ENCODE measurements at places on chromosomes 5 and 9. TPM values are rescaled to one million over a fixed set of nuclear protein-coding genes. Genes with fewer than 3 reads are reported as not detected.

DNA sequence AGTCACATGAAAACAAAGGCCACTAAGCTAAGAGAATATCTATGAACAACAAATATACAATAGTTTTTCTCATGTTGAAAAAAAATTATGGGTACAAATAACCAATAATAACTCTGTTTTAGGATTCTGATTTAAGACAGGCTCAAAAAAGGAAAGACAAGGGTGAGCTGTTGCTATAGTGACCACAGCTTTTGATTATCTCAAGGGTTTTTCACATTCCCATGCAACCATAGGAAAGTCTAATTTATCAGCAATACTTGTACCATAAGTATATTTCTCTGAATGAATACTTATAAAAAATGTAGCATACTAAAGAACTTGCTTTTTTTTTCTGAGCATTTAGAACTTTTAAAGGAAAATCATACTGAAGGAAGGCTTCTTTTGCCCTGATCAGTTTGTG lies 68.0 kb downstream of the MRPS27 start:
- no peak overlapping the region for H3K4me3 ChIP-seq
- H3K36me3 ChIP-seq = no peaks in the 10 kb centered on the region
- H3K27ac ChIP-seq = peak overlapping the region; percentile 43
- no peaks in the 10 kb centered on the region for H3K27me3 ChIP-seq
- DNase-seq = no peak
- no peaks in the 10 kb centered on the region for H3K4me1 ChIP-seq

GRCh38 chr9:123353041-123353440 lies 3.0 kb upstream of the CRB2 start:
- H3K27ac ChIP-seq = no peak overlapping the region
- H3K27me3 ChIP-seq = no peaks in the 10 kb centered on the region
- no peak for DNase-seq
- H3K4me3 ChIP-seq = no peak overlapping the region
- H3K4me1 ChIP-seq = peaks cover 16% of the 10 kb centered on the region
- no peaks in the 10 kb centered on the region for H3K36me3 ChIP-seq

- H3K27ac ChIP-seq = no peak overlapping the region
- DNase-seq = no peak
- no peak overlapping the region for H3K4me3 ChIP-seq
- no peaks in the 10 kb centered on the region for H3K27me3 ChIP-seq
- H3K4me1 ChIP-seq = peaks cover 8% of the 10 kb centered on the region
These were observed 11.1 kb upstream of the TCF7 start for GRCh38 chr5:134103397-134103796.

GRCh38 chr5:33984671-33985124 lies at the start of gene SLC45A2:
TSS of gene SLC45A2 (minus strand) at chr5:33984693. CDS start at chr5:33984583, 110 bp downstream.
- DNase-seq = no peak
- peaks cover 15% of the 10 kb centered on the region for H3K36me3 ChIP-seq
- H3K4me1 ChIP-seq = no peaks in the 10 kb centered on the region
- H3K4me3 ChIP-seq = no peak within 1 kb of the TSS
- H3K27ac ChIP-seq = no peak within 1 kb of the TSS
- no peaks in the 10 kb centered on the region for H3K27me3 ChIP-seq

GRCh38 chr9:94908011-94908563 lies 181.6 kb downstream of the AOPEP start:
- no peaks in the 10 kb centered on the region for H3K4me1 ChIP-seq
- no peaks in the 10 kb centered on the region for H3K36me3 ChIP-seq
- no peak for DNase-seq
- no peak overlapping the region for H3K4me3 ChIP-seq

GRCh38 chr5:9838916-9839315 lies 208.8 kb upstream of the TAS2R1 start:
- no peak overlapping the region for H3K4me3 ChIP-seq
- H3K36me3 ChIP-seq = no peaks in the 10 kb centered on the region
- H3K4me1 ChIP-seq = no peaks in the 10 kb centered on the region
- H3K27ac ChIP-seq = no peak overlapping the region
- H3K27me3 ChIP-seq = no peaks in the 10 kb centered on the region
- DNase-seq = no peak

- no peak for DNase-seq
- H3K36me3 ChIP-seq = no peaks in the 10 kb centered on the region
- H3K27me3 ChIP-seq = no peaks in the 10 kb centered on the region
- no peak overlapping the region for H3K4me3 ChIP-seq
These were observed 521.9 kb downstream of the TLE4 start for GRCh38 chr9:80093695-80094094.

- DNase-seq = peak; percentile 73
- no peaks in the 10 kb centered on the region for H3K4me1 ChIP-seq
- peak within 1 kb of the TSS; percentile 23 for H3K4me3 ChIP-seq
- no peaks in the 10 kb centered on the region for H3K27me3 ChIP-seq
- H3K36me3 ChIP-seq = no peaks in the 10 kb centered on the region
- H3K27ac ChIP-seq = peak within 1 kb of the TSS; percentile 33
These were observed at the start of gene CTSV for GRCh38 chr9:97038611-97039513. TSS of gene CTSV (minus strand) at chr9:97039142. CDS start at chr9:97038043, 1,099 bp downstream.

DNA sequence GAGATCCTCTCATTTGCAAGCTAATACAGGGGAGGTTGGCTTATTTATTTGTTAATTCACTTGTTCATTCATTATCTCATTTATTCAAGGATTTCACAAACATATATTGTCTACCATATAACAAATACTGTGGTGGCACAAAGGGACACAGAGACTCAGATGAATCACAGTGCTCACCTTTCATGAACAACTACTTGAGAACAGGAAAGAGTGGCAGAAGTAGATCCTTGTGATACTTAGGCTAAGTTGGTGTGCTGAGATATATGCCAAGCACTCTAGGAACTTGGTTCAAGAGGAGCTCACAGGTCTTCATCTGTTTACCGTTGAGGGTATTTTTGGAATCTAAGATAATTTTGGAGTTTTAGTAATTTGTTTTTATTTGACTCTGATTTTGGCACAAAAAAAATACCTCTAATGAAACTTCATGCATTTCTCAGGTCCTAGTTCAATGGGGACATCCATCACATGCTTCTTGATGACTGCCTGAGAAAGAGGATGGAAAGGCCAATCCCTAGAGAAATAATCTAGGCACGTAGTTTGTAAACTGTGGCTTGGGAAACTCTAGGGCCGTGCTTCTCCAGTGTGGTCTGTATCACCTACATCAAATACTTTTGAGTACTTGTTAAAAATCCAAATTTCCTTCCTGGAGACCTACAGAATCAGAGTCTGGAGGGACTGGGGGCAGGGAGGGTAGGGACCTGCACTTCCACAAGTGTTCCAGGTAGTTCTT lies 113.3 kb downstream of the OSTF1 start:
- no peak overlapping the region for H3K4me3 ChIP-seq
- H3K36me3 ChIP-seq = no peaks in the 10 kb centered on the region
- DNase-seq = no peak
- no peaks in the 10 kb centered on the region for H3K27me3 ChIP-seq
- no peak overlapping the region for H3K27ac ChIP-seq

- no peak for DNase-seq
- no peak overlapping the region for H3K4me3 ChIP-seq
- no peak overlapping the region for H3K27ac ChIP-seq
- H3K36me3 ChIP-seq = no peaks in the 10 kb centered on the region
- H3K27me3 ChIP-seq = no peaks in the 10 kb centered on the region
These were observed 17.6 kb downstream of the ECM2 start for GRCh38 chr9:92518199-92518598.

- no peaks in the 10 kb centered on the region for H3K27me3 ChIP-seq
- DNase-seq = no peak
- H3K4me3 ChIP-seq = no peak overlapping the region
- H3K36me3 ChIP-seq = no peaks in the 10 kb centered on the region
- H3K4me1 ChIP-seq = no peaks in the 10 kb centered on the region
These were observed 6.6 kb upstream of the ERMP1 start for GRCh38 chr9:5839572-5839902.

Gene PLAC8L1
- not detected for total RNA-seq

Gene NUDT12
- total RNA-seq = 6.2 TPM

Gene HK3
- 4.4 TPM for total RNA-seq

Gene TTLL11
- total RNA-seq = 7.8 TPM

Gene BHMT2
- total RNA-seq = 8.1 TPM

Gene GFI1B
- 0.35 TPM for total RNA-seq

All from right atrium auricular region (tissue), 2 donors.